ENCODE measurements at places on chromosomes 4 and X.

- no peak for DNase-seq
Observed at GRCh38 chrX:17692709-17693346, 44.5 kb upstream of the SCML1 start.

- DNase-seq: no peak
Observed at GRCh38 chr4:158671665-158671914, at the start of gene C4orf46. Gene C4orf46, minus strand, starts transcription at chr4:158671887. Its CDS starts 86 bp downstream, at chr4:158671801.

GRCh38 chr4:124955476-124955875 lies 242.9 kb upstream of the ANKRD50 start:
- no peak for DNase-seq

DNA sequence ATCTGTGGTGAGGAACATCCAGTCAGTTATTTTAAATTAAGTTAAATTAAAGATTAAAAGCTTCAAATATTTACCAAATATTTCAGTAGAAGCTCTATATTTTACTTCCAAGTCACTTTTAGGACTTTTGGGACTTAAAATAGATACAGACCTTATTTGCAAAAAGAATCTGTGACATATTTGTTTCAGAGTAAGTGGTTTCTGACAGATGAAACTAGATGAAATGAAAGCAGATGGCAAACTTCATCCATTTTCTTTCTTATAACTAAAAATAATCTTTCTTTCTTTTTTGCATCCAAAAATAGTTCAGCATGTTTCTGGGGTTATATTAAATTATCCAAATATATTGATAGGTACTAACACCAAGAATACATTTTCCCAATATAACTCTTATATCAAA lies 6.6 kb upstream of the UTP3 start:
- DNase-seq: peak; percentile 26

GRCh38 chrX:5242091-5242790 lies 986.4 kb downstream of the NLGN4X start:
- DNase-seq: no peak

- DNase-seq: no peak
Observed at GRCh38 chr4:69787879-69788278, 27.5 kb upstream of the SULT1B1 start.

GRCh38 chr4:117134386-117134785 lies 49.0 kb upstream of the TRAM1L1 start:
- DNase-seq: peak; percentile 16

DNA sequence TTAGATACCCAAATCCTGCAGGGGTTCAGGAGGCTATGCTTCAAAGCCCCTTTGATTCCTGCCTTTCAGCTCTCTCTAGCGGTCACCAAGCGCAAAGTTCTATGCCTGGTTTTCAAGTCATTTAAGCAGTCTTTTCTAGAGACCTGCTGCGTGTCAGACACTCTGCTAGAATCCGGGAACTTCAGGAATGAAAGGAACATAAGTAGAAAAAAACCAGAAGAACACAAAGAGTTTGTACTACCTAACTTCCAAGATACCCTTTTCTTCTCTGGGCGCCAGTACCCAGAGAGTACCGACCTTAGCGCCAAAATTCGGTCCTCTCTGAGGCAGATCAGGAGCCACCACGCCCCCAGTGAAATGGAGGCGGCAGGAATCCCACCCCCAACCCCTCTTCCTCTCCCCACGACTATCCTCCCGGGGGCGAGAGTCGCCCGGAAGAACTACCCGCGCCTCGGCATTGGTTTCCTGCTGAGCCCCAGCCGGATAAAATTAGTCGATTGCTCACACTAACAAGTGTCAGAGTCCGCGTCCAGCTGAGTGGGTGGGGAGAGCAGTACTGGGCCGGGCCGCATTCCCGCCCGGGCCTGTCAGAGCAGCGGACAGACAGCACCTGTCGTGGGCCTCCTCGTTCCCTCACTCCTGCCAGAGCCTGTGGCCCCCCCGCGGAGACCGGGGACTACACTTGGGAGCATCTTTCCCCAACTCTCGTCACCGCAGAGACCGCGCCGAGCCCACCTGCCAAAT lies 78.8 kb downstream of the RLIM start:
- DNase-seq: peak; percentile 51

- no peak for DNase-seq
Observed at GRCh38 chr4:128481752-128482480, 194.3 kb upstream of the PGRMC2 start.

- DNase-seq: no peak
Observed at GRCh38 chrX:40349251-40349650, 231.5 kb upstream of the ATP6AP2 start.

- peak; percentile 87 for DNase-seq
Observed at GRCh38 chr4:39365830-39366771, at the start of gene RFC1. Gene RFC1, minus strand, starts transcription at chr4:39366362. Its CDS starts 121 bp downstream, at chr4:39366241.

DNA sequence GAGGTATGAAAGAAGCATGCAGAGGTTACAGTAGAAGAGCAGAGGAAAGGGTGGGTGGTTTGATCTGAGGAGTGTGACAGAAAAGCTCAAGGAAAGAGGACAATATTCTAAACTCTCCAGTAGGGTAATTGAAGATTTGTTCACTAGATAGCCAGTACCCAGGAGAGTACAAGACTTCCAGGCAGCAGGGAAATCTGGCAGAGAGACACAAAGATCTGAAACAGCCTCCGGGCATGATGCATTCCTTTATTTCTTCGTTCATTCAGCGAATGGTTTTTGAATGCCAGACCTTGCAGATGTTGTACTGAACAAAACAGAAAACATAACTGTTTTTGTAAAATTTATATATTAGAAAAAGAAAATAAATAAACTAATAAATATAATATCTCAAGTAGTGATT lies 766.6 kb downstream of the FAT4 start:
- no peak for DNase-seq

DNA sequence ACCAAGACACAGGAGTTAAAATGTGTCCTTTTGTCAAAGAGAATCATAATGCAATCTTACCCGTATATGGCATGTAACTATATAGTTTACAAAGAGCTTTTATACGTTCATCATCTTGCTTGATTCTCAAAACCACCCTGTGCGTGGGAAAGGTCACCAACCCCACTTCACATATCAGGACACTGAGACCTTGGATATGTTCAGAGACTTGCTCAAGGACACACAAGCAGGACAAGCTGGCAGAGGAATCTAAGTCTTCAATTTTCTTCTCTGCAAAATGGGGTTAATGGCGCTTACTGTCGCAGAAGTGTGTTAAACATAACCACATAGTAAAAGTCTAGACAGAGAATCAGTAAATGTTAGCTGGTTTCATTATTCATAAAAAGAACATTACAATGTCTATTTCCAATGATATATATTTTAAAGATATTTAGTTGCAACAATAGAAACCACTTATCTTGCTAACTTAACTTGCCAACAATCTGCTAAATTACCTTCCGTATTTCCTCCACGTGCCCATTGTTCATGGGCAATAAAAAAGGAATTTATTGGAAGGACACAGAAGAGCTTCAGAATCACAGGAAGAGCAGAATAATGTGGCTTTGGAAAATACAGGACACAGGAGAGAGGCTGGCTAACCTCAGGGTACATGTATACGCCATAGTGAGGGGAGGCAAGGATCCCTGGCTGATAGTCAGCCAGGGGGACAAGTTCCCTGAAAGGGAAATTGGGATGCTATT lies 64.6 kb upstream of the TAPT1 start:
- DNase-seq: no peak

GRCh38 chr4:137310166-137310565 lies 222.1 kb downstream of the PCDH18 start:
- no peak for DNase-seq

DNA sequence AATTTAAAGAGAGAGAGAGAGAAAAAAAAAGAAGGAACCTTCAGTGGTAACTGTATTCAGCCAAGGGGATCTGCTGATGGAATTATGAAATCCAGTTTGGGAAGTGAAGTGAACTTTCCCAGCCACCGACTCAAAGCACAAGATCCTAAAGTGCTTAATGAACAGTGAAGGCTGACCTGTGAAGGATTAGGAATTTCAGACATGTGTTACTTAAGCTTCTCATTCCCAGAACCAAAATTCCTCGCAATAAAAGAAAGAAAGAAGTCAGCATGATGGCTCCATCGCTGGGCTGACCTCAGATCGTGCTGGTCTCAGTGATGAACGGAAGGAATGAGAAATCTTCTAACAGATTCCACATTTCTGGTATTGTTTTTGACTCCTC lies 135.2 kb downstream of the ARSF start:
- no peak for DNase-seq

- DNase-seq: no peak
Observed at GRCh38 chr4:74328501-74328900, 20.2 kb downstream of the EPGN start.

DNA sequence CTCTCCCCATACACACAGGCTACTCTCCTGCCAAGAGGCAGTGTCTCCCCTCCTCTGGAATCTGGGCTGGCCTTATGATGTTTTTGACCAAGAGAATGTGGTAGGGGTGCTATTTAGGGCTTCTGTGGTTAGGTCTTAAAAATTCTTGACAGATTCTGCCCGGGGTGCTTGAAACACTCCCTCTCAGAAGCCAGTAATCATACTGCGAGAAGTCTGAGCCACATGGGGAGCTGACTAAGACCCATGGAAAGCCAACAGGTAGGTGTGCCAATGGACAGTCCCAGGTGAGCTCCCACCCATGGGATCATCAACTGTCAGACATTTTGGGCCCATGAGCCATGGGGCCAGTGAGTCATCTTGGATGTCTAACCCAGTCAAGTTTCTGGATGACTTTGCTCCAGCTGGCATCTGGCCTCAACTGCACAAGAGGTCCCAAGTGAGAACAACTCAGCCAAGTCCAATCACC lies 315.7 kb downstream of the FBXW7 start:
- no peak for DNase-seq

All from GM20000 (cell line).